Fibroblast of mammary gland (primary cell): ENCODE measurements at places on chromosomes 4 and X.
A peak's percentile ranks its signal among the peaks of the same experiment; 100 is the strongest.

DNA sequence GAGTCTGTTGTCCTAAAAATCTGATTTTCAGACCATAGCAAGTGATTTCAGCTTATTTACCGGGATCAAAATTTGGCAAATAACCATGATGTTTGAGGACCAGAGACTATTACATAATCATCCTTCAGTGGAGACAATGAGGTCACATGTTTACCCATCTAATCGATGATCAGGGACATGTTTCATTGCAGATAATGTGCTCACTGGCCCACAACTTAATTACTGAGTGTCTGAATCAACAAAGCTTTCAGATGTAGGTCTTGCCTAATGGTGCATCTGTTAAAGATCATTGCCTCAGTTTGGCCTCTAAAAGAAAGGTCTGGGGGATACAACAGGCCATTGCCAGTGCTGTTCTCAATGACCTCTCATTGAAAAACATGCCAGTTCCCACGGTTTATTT, 42.8 kb upstream of the KLHL34 start:
- peak; percentile 16 for DNase-seq

GRCh38 chr4:124633285-124633941, 79.1 kb downstream of the ANKRD50 start:
- no peak for DNase-seq

DNA sequence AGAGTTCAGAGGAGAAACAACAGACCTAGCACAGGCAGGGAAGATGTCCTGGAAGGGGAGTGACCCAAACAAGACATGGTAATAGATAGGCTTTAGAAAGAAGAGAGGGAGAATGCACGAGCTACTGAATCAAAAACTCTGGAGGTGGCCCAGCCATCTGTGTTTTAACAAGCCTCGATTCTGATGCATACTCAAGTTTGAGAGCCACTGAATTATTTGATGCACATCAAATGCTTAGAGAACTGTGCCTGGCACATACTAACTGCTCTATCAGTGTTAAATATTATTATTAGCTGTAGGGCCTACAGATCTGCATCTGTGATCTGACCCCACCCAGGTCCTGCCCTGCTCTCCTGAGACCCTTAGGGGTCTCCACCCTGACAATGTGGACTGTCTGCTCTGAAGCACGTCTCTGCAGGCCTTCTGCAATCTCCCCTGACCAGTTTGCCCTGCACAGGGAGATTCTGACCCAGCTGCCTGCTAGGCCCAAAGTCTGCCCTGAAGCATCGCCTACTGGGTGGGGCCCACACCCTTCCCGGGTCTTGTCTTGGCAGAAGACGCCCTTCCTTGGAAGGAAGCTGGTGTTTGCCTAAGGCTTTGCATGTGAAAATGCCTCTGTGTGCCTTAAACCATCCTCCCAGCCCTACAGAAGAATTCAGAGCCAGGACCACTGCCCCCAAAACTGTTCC, 201.5 kb upstream of the KLF3 start:
- DNase-seq, result no peak

- no peak for DNase-seq
Measured at GRCh38 chrX:35444671-35445355, 353.3 kb upstream of the MAGEB16 start.

DNA sequence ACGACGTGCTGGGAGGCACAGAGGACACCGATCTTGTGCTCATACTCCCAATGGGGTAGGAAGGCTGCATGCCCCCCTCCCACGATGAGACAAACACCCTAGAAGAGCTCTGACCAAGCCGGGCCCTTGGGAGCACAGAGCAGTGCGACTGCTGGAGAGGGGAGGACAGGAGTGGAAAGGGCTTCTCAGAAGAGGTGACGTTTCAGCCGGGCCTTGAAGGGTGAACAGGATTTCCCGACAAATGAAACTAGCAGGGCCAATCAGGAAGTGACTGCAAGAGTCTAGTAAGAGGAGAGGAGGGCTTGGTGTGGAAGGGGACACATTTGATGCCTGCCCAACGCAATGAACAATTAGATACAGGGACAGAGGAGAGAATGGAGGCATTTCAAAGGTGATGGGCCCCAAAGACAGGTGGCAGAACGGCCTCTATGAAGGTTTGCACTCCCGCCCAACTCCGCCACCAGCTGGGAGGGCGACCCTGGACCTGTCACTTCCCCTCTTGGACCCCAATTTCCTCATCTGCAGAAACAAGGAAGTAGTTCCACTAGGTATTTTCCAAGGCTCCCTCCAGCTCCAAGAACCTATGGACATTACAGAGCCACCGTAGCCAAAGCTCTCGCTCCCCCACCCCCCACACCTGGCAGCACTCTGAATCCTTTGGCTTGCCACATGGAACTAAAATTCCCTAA, 3.9 kb downstream of the HCFC1 start:
- no peak for DNase-seq

GRCh38 chr4:126386512-126386911, 1071.8 kb downstream of the FAT4 start:
- peak; percentile 7 for DNase-seq

- DNase-seq, result peak; percentile 75
Measured at GRCh38 chr4:17063888-17064287, 165.4 kb upstream of the LDB2 start.

DNA sequence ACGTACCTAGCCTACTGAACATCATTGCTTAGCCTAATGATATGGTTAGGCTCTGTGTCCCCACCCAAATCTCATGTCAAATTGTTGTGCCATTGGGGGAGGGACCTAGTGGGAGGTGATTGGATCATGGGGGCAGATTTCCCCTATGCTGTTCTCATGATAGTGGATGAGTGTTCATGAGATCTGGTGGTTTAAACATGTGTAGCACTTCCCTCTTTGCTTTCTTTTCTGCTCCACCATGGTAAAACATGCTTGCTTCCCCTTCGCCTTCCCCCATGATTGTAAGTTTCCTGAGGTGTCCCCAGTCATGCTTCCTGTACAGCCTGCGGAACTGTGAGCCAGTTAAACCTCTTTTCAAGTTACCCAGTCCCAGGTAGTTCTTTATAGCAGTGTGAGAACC, 102.6 kb downstream of the RAPGEF2 start:
- no peak for DNase-seq

GRCh38 chr4:149765630-149766029, 50.0 kb downstream of the IQCM start:
- DNase-seq, result peak; percentile 80

DNA sequence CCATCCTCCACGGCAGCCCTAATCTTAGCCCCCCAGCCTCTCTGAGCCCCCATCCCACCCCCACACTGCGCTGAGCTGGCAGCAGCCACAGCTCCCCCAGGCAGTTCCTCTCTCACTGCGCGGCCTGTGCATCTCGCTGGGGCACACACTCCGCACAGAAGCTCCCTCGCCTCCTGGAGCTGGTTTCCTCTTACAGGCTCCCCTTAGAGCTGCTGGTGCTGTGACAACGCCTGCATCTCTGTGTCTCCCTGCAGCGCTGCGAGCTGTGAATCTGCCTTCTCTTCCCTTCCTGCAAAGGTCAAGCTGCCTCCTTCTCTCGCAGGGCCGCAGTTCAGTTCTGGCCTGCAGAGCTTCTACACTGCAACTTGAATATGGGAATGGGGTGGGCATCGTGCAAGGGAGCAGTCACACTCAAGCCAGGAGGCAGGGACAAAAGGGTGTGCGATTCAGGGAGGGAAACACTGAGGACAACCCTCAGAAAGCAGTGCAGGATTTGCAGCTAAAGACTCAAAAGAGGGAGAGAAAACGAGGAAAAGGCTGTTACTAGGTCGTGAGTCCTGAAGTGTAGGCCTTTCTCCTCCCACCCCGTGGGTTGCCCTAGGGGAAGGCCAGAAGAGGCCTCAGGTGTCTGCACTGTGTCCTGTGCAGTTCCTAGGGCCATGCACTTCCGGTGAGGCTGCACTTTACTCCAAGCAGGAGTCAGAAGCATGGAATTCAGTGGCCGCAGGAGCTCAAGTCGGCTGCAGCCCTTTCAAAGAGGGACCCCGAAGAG, 87.0 kb downstream of the BCOR start:
- DNase-seq, result no peak

- peak; percentile 84 for DNase-seq
Measured at GRCh38 chrX:101550362-101550750, at the start of gene ARMCX1. Gene ARMCX1 (plus strand): TSS chrX:101550547. CDS start chrX:101552931, 2,384 bp downstream.

- DNase-seq, result no peak
Measured at GRCh38 chr4:182807767-182808548, 109.2 kb downstream of the DCTD start.

- DNase-seq, result peak; percentile 30
Measured at GRCh38 chr4:2948895-2949781, 14.1 kb downstream of the NOP14 start.

DNA sequence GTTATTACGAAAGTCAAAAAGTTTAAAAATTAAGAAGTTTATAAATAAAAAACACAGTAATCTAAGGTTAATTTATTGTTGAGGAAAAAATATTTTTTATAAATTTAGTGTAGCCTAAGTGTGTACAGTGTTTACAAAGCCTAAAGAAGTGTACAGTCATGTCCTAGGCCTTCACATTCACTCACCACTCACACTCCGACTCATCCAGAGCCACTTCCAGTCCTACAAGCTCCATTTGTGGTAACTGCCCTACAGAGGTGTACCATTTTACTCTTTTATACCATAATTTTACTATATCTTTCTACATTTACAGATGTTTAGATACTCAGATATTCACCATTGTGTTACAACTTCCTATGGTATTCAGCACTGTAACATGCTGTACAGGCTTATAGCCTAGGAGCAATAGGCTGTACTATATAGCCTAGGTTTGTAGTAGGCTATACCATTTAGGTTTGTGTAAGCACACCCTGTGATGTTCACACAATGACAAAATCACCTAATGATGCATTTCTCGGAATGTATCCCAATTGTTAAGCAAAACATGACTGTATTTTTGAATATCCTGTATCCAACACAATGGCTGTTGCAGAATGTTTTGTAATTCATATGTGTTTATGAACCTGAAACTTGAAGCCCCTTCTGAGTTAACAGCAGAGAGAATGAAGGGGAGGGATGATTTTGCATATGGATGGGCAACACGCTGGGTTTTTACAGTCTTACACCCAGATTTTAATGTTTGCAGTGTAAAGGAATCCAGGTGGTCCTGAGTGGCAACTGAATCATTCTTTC, 3.1 kb downstream of the PPBP start:
- DNase-seq, result peak; percentile 69

GRCh38 chrX:96770315-96770714, 85.7 kb downstream of the DIAPH2 start:
- peak; percentile 33 for DNase-seq

DNA sequence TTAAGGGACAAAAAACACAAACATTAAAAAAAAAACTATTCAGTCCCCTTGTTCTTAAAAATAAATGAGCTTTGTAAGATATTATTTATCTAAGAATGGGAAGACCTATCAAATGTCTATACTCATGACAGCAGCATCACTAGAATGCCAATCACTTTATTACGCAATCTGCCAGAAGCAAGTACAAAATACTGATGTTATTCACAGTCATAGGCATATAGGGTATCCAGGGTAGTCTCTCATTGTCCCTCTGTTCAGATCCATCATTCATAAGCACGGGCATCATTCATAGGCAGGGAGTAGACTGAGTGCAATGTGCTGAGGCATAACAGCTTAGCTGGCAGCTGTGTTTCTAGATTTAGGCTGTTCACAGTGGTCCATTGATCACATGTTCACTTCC, 109.1 kb downstream of the EPHA5 start:
- DNase-seq, result no peak

DNA sequence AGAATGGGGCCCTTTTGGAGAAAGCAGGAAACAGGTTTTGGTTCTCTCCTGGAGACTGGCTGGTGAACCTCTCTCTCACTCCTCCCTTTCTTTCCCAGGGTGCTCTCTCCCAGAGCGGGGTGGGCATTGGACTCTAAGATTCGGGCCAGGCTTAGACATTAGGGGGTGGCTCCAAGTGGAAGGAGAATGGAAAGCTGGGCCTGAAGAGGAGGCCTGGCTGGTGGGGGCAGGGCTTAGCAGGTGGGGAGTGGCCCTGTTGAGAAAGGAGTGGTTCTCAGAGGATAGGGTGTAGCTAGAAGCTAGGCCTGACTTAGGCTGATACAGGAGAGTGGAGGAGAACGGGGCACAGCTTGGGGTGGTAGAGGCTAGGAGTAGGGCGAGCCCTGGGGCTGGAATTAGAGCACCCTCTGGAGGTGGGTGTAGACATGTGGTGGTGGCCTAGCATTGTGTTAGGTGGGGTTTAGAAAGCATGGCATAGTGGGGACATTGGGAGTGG, 5.7 kb downstream of the PLP2 start:
- DNase-seq, result no peak

DNA sequence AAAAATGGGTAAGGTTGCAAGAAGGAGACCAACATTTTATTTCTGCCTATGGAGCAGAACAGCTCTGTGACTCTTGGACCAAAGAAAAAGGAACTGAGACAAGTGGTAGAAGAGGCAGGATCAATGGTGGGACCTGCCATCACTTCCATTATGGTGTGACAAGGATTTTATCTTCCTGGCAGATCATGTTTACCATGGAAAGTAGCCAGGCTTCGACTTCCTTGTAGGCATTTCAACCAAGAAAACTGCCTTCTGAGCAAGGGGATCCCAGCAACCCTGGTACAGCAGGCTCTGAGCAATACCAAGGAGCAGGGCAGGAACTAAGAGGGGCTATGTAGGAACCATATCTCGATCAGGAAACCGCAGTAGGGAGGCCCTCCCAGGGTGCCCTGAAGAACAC, 317.4 kb downstream of the IQCM start:
- no peak for DNase-seq

DNA sequence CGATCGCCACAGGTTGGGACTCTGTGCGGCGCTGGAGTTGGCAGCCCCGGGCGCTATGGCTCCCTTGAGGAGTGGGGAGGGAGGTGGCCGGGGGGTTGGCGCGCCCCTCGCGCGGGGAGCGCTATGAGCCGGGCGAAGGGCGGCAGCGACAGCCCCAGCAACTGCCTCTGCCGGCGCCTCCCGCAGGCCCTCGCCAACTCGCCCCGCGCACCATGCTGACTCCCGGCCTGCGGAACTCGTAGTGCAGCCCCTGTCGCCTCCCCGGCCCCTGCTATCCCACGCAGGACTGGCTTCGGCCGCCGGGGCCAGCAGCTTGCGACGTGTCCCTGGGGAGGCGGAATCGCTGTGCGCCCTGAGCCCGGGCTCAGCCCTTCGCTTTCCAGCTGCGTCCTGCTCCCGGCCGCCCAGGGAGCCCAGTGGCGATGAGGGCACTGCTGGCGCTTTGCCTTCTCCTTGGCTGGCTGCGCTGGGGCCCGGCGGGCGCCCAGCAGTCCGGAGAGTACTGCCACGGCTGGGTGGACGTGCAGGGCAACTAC, 415 bp downstream of the SHISA3 start:
- no peak for DNase-seq

GRCh38 chr4:93540562-93540961, 288.0 kb upstream of the ATOH1 start:
- no peak for DNase-seq

DNA sequence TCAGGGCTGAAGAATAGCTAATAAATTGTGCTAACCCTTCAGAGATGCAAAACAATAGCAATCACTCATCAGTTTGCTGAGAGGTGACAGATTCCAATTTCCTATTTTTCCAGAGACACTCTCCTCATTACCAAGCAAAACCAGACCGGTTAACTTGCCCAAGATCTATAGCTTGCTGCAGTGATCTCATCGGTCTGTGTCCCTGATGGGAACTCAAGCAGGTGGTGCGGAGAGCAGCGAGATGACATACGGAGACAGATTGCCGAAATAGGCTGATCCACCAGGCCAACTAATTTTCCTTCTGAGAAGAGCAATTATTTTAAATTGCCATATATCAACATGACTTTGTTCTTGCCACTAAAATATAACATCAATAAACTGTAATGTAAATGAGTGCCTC, 10.5 kb upstream of the DCHS2 start:
- DNase-seq, result no peak
